ENCODE measurements at places on chromosomes 7 and 10.

DNA sequence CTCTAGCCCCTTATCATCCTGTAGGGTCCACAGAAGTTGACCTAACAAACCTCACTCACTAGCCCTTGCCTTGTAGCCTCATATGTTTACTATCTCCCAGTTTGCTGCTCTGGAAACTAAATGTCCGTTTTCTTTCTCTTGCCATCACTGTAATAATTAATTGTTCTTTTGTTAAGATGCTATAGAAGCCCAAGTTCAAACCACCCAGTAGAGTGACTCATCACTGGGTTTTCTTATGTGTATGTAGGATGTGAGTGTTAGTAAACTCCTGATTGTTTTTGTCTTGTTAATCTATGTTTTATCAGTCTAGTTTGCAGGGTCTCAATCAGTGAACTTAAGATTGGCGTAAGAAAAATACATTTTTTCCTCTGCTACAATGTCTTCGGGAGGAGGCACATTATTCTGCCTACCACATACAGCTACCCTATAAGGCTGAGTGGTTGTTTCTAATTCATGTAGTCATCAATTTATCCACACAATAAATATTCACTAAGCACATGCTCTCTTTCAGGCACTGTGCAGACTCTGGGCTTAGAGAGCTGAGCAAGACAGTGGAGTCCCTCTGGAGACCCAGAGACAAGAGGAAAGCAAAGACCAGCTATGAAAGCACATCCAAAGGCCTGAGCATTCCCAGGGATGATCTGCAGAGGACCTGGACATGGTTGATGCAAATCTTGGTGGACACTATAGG is 474.1 kb upstream of the AKR1E2 start:
- DNase-seq: no peak

GRCh38 chr10:7239312-7239985 is 171.4 kb downstream of the SFMBT2 start:
- no peak for DNase-seq

DNA sequence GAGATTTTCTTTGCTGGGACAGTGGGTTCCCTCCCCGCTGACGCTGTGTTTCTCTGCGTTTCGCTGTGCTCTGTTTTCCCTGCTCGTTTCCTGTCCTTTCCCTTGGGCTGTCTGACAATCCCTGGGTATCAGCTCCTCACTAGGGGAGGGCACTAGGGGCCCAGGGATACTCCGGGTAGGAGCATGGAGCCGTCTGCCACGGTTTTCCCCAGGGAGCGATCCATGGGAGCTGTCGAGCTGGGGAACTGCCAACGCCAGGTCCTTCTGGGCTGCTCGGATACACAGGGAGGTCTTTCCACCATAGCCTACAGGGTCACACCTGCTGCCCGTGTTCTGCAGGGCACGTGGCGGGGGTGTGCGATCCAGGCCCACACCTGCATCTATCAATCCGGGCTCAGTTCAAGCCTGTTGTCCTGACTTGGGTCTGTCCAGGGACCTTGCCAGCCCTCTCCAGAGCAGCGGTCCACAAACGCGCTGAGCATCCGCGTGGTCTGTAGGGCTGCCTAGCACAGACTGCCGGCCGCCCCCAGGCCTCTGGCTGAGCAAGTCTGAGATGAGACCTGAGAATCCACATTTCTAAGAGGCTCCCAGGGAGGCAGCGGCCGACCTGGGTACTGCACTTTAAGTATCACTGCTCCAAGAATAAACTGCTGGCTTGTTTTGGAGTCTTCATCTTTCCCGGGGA is 263.1 kb downstream of the ELFN1 start:
- no peak for DNase-seq

DNA sequence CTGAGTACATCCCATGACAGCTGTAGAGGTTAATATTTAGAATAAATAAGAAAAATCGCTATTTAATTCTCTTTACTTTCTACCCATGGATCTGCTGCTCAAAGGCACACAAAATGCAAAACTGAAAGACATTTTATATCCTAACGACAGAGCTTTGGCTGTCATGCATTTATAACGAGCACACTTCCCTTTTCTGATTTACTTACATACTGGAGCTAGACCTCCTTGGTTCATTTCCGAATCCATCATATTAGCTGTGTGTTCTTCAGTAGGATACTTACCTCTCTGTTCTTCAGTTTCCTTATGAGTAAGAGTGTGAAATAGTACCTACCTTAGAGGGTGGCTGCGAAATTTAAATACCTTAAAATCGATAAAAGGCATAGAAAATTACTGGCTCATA is 10.9 kb downstream of the CALCR start:
- no peak for DNase-seq

DNA sequence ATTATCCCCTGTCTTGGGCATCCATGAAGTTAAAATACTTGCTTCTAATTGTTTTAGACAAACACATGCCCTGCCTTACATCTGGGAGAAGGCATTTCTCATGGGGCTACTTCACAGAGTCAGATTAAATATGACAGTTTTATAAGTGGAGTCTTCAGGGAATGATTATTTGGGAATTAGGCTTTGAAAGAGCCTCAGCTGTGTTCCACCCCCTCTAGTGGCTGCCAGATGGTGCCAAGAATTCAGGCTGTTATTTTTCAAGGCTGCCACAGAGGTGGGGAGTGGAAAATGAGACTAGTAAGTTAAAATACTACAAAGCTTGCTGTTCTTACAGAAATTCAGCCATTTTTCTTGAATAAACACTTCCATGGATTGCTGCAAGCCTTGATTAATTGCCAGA is 45.8 kb upstream of the DNAH11 start:
- no peak for DNase-seq

DNA sequence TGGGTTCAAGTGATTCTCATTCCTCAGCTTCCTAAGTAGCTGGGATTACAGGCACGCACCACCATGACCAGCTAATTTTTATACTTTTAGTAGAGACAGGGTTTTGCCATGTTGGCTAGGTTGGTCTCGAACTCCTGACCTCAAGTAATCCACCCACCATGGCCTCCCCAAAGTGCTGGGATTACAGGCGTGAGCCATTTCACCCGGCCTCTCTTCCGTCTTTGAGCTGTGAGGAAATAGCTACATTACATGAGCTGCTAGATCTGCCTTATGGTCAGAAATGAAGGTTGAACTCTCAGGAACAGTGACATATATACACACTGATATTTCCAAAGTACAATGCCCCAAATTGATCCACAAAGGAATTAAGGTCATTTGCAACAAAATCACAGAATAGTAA is 2.4 kb downstream of the BLVRA start:
- DNase-seq: no peak

All from activated CD8-positive, alpha-beta memory T cell treated with anti-CD3 and anti-CD28 coated beads for 1 hour (primary cell).